ENCODE measurements at places on chromosomes 5 and 9.

DNA sequence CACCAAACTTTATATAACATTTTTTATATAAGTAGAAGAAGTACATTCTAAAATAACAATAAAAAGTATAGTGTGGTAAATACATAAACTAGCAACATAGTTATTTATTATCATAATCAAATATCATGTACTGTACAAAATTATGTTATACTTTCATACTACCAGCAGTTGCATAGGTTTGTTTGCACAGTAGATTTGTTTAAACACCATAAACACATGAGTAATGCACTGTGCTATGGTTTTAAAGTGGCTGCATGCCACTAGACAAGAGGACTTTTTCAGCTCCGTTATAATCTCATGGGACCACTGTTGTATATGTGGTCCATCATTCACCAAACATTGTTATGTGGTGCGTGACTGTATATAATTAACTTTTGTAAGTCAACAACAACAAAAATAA, 137.6 kb downstream of the DRD1 start:
- DNase-seq, result no peak

GRCh38 chr9:110316261-110317075, 21.2 kb downstream of the TXNDC8 start:
- DNase-seq, result no peak

- no peak for DNase-seq
These were observed 53.8 kb downstream of the GCNT1 start for GRCh38 chr9:76512826-76513225.

DNA sequence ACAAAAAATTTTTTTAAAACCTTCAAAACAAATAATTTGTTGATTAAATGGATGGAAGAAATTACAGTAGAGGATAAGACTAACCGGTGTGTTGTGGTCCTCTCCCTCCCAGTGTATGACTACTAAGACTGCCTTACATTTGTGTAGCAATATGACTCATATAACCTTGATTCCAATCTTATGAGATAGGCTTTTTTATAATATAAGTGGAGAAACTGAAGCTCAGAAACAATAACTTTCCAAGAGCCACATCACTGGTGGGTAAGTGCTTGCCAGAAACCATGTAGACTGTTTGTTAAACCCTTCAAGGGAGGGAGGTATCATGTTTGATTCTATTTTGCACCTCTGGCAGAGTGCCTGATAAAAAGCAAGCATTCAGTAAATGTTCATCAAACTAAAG, 47.5 kb downstream of the NLN start:
- no peak for DNase-seq

DNA sequence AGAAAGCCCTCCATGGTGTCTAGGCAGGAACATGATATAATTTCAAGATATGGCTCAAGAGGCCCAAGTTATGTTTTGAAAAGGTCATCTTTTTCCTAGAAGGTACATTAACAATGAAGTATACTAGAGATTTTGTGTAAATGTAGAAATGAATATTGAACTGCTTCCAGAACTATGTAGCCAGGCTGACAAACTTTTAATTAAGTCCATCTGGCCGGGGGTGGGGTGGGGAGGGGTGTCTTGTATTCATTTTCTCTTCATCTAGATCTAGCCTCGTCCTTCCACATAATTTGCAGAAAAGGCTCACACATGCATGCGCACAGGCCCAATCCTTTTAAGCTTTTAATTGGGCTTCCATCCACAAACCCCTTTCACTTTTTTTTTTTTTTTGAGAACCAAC, 323.3 kb downstream of the ARL15 start:
- DNase-seq, result no peak

DNA sequence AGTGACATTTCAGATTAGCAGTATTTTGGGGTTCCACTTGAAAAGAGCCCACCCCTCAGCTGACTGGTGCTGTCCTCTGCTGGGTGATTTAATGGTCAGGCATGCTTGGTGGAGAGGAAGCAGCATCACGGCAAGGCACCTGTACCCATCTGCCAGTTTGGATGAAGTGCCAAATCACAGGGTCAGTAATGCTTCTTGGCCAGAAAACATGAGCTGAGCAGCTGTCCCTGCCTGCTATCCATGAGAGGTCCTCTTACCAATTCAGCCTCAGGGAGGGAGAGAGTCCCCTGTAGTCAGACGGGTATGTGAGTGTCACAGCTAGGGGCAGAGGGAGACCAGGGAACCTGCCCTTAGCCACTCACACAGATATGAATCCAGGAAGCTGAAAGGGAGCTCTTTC, 137.9 kb downstream of the SEC61B start:
- no peak for DNase-seq

DNA sequence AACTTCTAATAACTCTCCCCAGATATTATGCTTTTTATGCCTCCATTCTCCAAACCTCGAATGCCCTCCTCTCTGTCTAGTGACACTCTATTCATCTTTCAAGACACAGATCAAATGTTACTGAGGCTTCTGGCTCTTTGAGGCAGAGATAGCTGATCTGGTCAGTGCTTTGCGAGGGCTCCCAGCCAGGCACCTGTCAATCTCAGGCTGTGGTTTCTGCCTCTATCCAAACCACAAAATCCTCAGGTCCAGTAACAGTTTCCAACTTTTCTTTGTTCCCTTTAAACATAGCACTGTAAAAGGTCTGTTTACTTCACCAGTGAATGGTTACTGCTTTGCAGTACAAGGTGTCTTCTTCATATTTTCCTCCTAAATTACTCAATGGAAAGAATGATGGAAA, 11.5 kb upstream of the STK32A start:
- no peak for DNase-seq

- no peak for DNase-seq
These were observed 366.9 kb upstream of the GRAMD2B start for GRCh38 chr5:126056352-126056751.

DNA sequence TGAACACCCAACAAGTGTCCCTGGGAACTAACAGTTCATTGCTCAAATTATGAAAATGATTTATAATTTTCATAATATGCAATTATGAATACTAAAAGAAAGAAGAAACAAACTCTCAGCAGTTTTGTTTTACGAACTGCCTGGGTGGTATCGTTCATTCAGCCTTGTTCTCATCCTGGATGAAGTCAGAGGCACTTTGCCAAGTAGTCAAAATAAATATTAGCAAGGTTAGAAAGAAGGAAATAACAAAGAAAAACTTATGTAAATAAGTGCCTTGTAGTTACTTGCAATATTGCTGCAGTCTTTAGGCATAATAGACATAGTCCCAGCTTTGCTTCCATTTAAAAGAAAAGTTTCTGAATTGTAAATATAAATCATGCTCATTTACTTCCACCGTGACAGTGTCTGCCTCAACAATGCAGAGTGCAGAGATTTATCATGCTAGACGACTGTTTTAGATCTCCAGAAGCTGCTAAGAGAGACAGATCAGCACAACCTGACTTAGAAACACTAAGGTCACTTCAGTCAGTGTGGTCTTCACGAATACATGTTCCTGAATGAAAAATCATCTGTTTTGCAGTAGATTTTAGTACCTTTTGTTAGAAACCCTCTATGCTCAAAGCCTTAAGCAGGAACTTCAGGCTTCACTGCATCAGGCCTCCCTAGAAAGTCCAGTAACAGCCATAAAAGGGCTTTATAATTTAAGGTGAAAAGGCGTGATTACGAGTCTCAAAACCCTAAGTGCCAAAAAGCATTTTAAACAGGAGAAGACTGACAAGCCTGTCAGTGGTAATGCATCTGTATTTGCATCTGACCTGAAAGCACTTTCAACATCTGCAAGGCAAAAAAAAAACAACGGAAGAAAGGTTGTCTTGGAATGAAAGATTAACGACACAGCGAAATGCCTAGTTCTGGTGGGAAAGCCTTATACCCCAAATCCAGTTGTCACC, 92.1 kb downstream of the TMEM167A start:
- peak; percentile 47 for DNase-seq

GRCh38 chr9:85522459-85523092, 219.2 kb downstream of the AGTPBP1 start:
- no peak for DNase-seq

DNA sequence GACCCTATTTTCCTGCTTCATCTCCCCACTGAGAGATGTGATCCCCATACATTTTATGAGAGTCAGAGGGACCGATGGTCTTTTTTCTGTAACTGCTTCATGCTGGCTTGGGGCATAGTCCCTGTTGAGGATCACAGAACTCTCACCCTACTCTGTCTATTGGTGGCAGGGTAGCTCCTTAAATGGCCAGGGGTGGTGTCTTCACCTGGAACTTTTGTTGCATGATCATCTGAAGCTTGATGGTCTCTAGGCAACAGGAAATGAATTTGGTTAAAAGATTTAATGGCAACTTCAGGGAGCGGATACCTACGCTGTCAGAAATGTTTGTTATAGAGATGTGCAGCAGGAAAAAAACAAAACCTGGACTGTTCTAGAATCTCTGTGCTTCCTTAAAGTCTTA, 87.0 kb upstream of the GLIS3 start:
- DNase-seq, result no peak

GRCh38 chr9:109179801-109180523, 12.9 kb upstream of the FRRS1L start:
- no peak for DNase-seq

DNA sequence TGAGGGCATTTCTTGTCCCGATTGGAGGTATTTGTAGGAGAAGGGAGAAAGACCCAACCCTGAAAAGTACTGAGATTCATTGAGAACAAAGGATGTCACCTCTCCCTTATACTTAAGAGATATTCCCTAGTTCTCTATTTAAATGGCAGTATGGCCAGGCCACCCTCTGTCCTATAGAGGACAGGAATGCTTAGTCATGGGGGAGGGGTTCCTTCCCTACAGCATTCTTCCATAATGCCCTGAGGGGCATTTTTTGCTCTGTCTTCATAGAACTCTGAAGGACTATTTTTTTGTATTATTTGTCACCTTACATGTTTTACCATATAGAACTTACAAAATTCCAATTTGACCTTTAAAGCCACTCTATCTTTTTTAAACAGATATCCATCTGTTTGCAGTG, 176.3 kb downstream of the TMEM161B start:
- DNase-seq, result no peak

Data from NCI-H187 treated with DMSO at 0.1 percent for 48 hours (cell line).